Stimulated activated CD4-positive, alpha-beta T cell treated with anti-CD3 and anti-CD28 coated beads, TNF-alpha, amount 100 ng/mL, for 24 hours (primary cell): ENCODE measurements at places on chromosomes 12 and 14.

DNA sequence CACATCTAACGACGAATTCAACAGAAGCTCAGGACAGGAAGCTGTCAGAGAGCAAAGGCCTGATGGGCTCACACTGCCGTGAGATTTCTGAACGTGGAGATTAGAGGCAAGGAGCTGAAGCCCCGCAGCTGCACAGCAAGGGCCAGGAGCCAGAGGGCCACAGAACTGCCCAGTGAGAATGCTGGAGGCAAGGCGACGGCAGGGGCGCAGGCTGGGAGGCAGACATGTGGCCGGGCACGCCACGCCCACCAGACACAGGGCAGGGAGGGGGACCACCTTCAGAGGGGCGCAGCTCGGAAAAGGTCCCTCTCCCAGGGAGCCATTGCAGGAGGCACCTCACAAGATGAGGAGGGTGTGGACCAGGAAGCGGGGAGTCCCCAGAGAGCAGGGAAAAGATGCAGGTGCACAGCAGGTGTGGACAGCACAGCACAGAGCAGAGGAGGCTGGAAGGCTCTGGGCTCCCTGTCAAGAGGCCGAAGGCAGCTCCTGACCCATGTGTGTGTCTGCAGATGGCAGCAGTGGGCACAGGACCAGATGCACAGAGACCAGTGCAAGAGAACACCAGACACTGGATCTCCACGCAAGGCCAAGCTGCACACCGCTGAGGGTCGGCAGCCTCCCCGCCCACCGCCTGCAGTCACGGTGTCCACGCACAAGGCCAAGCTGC is 23.0 kb downstream of the BTBD6 start:
- no peak for DNase-seq

DNA sequence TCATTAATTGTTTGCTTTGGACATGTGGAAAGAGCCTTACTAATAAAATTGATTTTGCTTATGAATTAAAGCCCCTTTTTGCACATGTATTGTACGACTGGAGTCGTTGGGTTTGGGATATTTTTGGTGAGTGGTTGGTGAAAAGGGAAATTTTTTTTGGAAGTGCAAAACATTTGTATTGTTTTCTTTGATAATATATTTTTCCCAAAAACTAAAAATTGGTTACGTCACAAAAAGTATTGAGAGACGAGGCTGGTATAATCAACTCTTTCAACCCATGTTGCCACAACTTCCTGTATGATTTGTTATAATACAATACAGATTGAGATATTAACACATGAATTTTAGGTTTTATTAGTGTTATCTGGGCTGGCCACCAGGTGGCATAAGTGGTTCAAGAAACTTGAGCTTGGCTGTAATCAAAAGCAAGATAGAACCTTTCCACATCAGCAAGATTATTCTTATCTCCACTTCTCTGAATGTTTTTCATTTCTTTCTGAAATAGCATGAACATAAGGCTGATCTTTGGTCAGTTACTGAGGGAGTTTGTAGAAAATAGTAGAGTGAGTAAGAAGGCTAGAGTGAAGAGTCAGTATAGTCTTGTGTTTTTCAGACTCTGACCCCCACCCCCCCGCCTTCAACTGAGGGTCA is 8.7 kb downstream of the NGDN start:
- DNase-seq = peak; percentile 25

- no peak for DNase-seq
Measured at GRCh38 chr12:132647858-132648257, 29.3 kb downstream of the P2RX2 start.

- DNase-seq = no peak
Measured at GRCh38 chr12:12079291-12079690, 8.6 kb downstream of the BCL2L14 start.

GRCh38 chr12:3431686-3432085 is 59.3 kb upstream of the PRMT8 start:
- no peak for DNase-seq

DNA sequence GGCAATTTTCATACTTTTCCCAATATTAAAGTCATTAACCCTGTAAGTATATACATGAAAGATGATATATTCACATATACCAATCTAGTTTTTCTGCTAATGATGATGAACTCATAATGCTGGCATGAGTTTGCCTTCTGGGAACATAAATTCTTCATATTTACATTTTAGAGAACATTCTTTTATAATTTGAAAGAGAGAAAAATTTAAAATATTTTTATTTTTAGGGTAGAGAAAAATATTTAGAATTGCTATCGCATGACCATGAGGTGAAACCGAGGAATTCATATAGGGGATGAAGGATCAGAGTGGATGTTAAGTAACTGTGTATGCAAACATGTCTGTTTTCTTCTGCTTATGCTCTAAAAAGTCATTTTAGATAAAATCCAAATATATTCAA is 825.3 kb upstream of the FLRT2 start:
- no peak for DNase-seq

GRCh38 chr12:93336291-93336741 is 41.4 kb upstream of the NUDT4 start:
- no peak for DNase-seq

GRCh38 chr12:5723071-5723470 is 222.0 kb downstream of the ANO2 start:
- DNase-seq = no peak

DNA sequence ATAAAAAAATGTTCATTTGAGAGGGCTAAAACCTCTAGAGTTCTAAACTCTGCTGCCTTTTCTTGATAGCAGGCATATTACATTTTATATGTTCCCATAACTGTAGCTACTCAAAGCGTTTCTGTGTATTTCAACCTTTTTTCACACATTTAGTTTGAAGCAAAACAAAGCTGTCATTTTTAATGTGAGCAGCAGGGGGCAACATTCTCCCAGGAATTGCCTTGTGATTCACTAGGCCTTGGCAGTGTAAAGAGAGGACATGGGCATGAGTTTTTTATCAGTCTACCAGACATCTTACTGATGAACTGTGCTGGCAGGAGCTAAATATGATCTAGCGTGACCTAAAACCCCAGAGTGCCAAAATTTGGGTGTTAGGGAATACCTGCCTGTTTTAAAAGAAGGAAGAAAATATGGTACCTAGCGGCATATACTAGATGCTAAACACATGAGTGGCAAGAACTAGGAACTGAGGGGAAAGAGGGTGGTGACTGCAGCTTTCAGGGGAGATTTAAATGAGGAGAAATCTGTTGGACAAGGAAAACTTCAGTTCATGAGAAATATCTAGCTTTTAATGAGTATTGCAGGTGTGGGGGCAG is 65.3 kb downstream of the IFT43 start:
- peak; percentile 28 for DNase-seq

DNA sequence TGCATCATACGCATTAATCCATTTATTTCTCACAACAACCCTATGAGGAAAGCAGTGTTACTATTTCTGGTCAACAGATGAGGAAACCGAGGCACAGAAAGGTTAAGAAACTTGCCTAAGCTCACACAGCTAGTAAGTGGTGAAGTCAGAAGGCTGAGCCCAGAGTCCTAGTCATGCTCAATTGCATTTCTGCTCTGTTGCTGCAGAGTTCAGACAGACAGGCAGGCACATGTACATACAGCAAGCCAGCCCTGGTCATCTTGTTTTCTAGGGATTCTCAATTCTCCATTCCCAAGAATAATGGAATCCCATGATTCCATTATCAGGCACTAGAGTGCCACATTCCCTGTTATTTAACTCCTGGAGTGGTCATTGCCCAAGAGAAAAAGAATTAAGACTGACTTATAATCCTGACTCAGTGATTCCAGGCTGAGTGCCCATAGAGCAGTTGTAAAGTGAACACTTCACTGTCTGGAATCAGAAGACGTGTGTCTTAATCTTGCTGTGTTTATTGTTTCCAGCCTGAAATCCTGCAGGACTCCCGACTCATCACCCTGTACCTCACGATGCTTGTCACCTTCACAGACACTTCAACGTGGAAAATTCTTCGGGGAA is 10.7 kb downstream of the UBE3B start:
- no peak for DNase-seq

- DNase-seq = no peak
Measured at GRCh38 chr12:89567691-89568239, 41.9 kb upstream of the POC1B start.

DNA sequence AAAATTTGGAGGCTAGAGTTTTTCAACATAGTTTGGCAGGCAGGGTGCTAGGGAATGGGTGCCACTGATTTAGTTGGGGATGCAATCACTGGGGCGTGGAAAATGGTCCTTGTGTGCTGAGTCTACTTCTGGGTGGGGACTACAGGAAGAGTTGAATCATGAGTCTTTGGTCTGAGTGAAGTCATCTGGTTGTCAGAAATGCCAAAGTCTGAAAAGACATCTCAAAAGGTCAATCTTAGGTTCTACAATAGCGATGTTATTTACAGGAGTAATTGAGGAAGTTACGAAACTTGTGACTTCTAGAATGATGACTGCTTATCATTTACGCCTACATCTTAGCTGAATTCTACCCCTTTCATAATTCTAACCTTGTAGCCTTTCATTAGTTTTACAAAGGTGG is 209.1 kb downstream of the NUBPL start:
- no peak for DNase-seq

- DNase-seq = no peak
Measured at GRCh38 chr12:107091381-107091780, 2.0 kb downstream of the CRY1 start.

- DNase-seq = no peak
Measured at GRCh38 chr12:23954332-23954731, 4.9 kb upstream of the SOX5 start.

DNA sequence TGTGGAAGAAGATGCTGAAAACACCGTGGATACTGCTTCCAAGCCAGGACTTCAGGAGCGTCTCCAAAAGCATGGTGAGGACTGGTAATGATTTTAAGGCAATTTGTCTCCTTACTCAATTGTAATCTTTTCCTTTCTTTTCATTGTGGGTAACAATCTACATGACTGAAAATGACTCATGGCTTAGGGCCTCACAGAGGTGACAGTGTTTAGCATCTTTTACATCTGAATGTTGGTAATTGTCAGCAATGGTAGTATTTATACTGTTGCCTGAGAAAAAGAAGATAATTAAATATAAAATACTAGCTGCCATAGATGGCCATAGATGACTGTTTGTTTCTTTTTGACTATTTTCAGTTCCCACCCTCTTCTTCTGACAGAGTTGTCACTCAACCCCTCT is 31.6 kb downstream of the TULP3 start:
- no peak for DNase-seq

DNA sequence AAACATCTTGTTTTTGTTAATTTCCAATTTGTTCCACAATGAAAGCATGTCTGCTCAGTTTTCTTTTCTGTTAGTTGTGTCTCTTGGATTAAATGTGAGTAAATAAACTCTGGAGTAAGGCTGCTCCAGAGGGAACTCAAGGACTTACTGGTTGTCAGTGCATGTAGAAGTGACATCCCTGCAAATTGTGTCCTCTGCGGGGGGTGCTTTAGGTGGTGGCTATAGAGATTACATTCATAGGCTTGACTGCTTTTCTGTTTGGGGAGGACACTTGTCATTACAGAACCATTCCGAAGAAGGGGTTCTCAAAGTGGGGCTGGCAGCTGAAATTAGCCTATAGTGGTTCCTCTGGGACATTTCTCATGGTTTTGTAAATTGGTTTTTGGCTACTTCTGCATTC is 8.8 kb downstream of the TMTC2 start:
- DNase-seq = no peak

- peak; percentile 71 for DNase-seq
Measured at GRCh38 chr12:52980650-52981423, 25.4 kb upstream of the EIF4B start.

- no peak for DNase-seq
Measured at GRCh38 chr12:29155079-29155478, 6.0 kb downstream of the FAR2 start.

DNA sequence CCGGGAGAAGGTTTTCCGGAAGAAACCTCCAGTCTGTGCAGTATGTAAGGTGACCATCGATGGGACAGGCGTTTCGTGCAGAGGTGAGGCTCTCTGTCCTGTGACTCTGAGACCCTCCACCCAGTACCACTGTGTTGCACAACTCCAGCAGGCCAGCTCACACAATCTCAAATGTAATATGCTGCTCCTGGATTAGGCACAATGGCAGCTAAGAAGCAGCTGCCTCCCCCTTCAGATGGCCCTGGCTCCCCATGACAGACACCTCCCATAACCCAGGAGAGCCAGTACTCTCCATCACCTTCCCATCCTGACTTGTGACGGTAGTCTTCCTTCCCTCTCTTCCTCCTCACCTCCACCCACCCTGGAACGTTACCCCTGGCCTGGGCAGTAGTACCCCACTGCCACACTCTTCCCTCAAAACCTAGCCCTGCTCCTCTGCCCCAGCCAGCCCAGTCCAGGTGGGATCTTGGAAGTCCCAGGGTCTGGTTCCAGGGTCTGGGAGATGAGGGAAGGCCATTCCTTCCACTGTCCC is 2.1 kb downstream of the TNS2 start:
- no peak for DNase-seq

- no peak for DNase-seq
Measured at GRCh38 chr12:52267699-52268098, 6.7 kb upstream of the KRT86 start.

DNA sequence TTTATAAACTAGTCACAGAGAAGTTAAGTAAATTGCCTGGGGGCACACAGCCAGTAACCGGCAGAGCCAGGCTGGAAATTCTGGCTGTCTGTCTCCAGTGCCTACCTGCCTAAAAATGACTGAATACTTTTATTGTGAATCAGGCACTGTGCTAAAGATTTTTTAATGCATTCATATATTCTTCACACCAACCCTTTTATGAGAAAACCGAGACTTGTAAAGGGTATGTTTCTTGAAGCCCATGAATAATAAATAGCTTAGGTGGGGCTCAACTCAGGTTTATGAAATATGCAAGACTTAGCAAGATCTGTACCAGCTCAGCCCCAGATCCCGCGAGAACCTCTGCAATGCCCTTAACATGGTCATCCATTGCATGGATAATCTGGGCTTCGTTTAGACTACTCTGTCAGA is 60.8 kb downstream of the TMCC3 start:
- no peak for DNase-seq

DNA sequence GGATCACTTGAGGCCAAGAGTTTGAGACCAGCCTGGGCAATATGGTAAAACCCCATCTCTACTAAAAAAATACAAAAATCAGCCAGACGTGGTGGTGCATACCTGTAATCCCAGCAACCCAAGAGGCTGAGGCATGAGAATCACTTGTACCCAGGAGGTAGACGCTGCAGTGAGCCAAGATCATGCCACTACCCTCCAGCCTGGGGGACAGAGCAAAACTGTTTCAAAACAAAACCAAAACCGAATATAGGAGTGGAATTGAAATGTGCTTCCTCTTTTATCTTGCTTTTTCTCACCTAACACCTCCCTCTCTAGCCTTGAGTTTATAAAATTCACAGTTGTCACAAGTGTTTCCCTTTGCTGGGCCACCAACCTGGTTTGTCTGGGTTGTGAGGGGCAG is 181.9 kb downstream of the PAH start:
- DNase-seq = no peak

DNA sequence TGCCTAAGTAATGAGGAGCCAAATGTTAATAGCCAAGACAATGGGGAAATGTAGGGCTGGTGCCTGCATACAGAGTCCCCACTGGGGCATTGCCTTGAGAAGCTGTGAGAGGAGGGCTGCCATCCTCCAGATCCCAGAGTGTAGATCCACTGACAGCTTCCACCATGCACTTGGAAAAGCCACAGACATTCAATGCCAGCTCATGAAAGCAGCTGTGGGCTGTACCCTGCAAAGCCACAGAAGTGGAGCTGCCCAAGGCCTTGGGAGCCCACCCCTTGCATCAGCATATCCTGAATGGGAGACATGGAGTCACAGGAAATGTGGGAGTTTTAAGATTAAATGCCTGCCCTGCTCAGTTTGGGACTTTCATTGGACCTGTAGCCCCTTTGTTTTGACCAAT is 244.7 kb downstream of the BTG1 start:
- DNase-seq = no peak
